ENCODE measurements at places on chromosomes 3 and 15. TPM values are rescaled to one million over a fixed set of nuclear protein-coding genes. Genes with fewer than 3 reads are reported as not detected.

GRCh38 chr3:46314517-46314916 is 39.4 kb upstream of the CCR2 start:
- H3K36me3 ChIP-seq = no peaks in the 10 kb centered on the region
- no peaks in the 10 kb centered on the region for H3K4me1 ChIP-seq
- no peak overlapping the region for H3K27ac ChIP-seq
- H3K4me3 ChIP-seq = no peak overlapping the region
- H3K27me3 ChIP-seq = no peaks in the 10 kb centered on the region

DNA sequence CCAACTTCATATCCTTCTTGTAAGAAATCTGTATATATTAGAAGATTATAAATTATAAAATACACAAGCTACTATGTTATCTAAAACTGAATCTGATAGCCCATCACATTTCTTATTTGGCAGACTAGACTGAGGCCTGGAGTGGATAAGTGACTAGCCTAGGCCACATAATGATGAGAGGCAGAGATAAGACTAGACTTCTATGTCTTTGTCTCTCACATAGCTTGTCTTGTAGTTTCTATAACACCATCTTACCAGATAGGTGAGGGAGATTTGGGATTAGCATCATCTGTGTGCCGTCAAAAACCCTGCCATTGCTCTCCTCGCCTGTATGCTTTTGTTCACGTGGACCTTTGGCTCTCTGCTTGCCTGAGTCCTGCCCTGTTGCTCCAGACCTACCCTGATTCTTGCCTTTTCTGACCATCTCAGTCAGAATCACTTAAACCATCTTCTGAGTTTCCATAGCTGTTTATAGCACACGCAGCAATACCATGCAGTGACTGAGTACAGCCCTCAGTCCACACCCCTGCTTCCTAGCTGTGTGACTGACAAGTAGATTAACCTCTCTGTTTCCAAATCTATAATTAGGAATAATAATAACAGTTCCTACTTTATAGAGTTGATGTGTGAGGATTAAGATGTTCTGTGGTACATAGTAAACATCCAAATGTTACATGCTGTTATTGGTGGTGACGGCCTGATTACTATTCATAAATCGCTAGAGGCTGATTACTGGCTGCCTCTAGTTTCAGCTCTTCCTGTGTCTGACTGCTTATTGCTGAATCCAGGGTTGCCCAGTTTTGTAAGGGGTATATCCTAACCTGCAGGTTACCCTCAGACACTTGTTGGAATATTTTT is 49.7 kb downstream of the PDE8A start:
- no peak overlapping the region for H3K4me3 ChIP-seq
- H3K4me1 ChIP-seq = peaks cover 5% of the 10 kb centered on the region
- H3K27ac ChIP-seq = no peak overlapping the region
- no peaks in the 10 kb centered on the region for H3K36me3 ChIP-seq
- DNase-seq = no peak

GRCh38 chr3:136249593-136249992 is 547 bp upstream of the PCCB start:
- no peaks in the 10 kb centered on the region for H3K27me3 ChIP-seq
- peak overlapping the region; percentile 61 for H3K4me3 ChIP-seq
- DNase-seq = peak; percentile 3
- peaks cover 11% of the 10 kb centered on the region for H3K4me1 ChIP-seq
- no peaks in the 10 kb centered on the region for H3K36me3 ChIP-seq
- H3K27ac ChIP-seq = peak overlapping the region; percentile 92

- no peak overlapping the region for H3K27ac ChIP-seq
- H3K4me3 ChIP-seq = no peak overlapping the region
- no peaks in the 10 kb centered on the region for H3K4me1 ChIP-seq
- H3K27me3 ChIP-seq = no peaks in the 10 kb centered on the region
- no peaks in the 10 kb centered on the region for H3K36me3 ChIP-seq
- no peak for DNase-seq
Observed at GRCh38 chr3:180447136-180447535, 154.8 kb upstream of the TTC14 start.

DNA sequence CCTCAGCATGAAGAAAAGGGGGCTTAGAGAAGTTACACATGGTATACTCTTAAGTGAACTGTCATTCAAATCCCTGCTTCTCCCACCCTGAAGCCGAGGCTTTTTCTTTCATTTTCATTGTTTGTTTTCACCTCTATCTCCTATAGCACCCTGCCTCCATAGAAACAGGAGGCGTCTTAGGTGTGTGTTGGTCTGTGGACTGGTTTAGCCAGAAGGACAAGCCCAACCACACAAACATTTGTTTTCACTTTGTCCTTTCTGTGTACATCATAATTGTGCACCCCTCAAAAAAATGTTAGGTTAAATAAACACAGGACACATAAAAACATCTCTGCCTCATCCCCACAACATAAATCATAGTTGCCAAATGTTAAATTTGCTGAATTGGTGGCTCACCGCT is 73.3 kb upstream of the UBE2E2 start:
- H3K4me1 ChIP-seq = no peaks in the 10 kb centered on the region
- no peaks in the 10 kb centered on the region for H3K27me3 ChIP-seq
- H3K4me3 ChIP-seq = no peak overlapping the region
- H3K27ac ChIP-seq = no peak overlapping the region
- H3K36me3 ChIP-seq = no peaks in the 10 kb centered on the region
- peak; percentile 94 for DNase-seq

GRCh38 chr15:60272623-60273022 is 125.2 kb downstream of the ANXA2 start:
- H3K4me3 ChIP-seq = no peak overlapping the region
- H3K27ac ChIP-seq = no peak overlapping the region
- no peak for DNase-seq
- H3K36me3 ChIP-seq = no peaks in the 10 kb centered on the region
- H3K4me1 ChIP-seq = no peaks in the 10 kb centered on the region
- no peaks in the 10 kb centered on the region for H3K27me3 ChIP-seq

GRCh38 chr15:88191812-88192165 is 64.8 kb downstream of the NTRK3 start:
- no peaks in the 10 kb centered on the region for H3K27me3 ChIP-seq
- no peak overlapping the region for H3K4me3 ChIP-seq
- H3K4me1 ChIP-seq = peaks cover 9% of the 10 kb centered on the region
- peak; percentile 40 for DNase-seq
- no peak overlapping the region for H3K27ac ChIP-seq
- no peaks in the 10 kb centered on the region for H3K36me3 ChIP-seq

Gene KNL1
- polyA plus RNA-seq = 16.9 TPM

Gene CPEB1
- 0.63 TPM for polyA plus RNA-seq

Gene SCAANT1
- not detected for polyA plus RNA-seq

Gene PDIA3
- 245 TPM for polyA plus RNA-seq

Gene TEX55
- not detected for polyA plus RNA-seq
